ENCODE measurements at places on chromosomes 2 and 18.

DNA sequence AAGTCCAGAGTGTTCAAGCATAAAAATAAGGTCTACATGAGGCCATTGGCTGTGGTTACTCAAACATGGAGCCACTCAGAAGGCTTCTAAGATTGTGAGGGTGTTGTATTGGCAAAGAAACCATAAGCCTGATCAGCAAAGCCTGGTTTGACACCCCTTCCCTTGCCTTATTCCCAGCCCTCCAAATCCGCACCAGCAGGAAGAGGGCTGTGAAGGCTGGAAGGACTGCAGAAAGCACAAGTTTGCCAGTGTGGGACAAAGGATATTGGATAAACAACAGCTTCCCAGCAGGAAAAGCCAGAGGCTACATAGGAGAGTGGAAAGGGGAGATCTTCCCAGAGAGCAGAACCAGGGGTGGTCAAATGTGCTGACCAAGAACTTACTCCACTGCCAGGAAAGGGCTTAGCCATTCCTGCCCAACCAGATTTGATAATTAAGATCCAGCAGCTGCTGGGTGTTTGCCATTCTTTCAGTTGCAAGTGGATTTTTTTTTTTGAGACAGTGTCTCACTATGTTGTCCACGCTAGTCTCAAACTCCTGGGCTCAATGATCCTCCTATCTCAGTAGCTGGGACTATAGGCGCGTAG lies 1.5 kb upstream of the PRKAG3 start:
- H3K27me3 ChIP-seq = no peaks in the 10 kb centered on the region
- no peaks in the 10 kb centered on the region for H3K4me1 ChIP-seq
- H3K36me3 ChIP-seq = no peaks in the 10 kb centered on the region
- DNase-seq = no peak

DNA sequence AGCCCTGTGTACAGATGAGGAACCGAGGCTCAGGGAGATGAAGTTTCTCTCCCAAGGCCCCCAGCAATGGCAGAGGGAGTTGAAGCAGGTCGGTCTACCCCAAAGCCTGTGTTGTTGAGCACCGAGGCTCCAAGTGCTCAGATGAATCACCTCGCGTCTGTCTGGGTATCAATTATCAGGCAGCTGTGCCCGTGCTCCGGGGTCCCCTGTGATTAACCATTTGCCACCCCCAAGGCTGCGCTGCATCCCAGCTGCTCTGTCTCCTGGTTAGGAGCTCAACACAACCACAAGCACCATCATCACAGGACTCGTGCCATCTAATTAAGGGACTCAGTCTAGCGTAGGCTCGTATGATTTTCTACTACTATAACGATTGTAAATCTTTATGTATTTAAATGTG lies 27.1 kb downstream of the LIPG start:
- no peak overlapping the region for H3K4me3 ChIP-seq
- H3K36me3 ChIP-seq = no peaks in the 10 kb centered on the region
- no peak overlapping the region for H3K27ac ChIP-seq
- DNase-seq = no peak
- no peaks in the 10 kb centered on the region for H3K27me3 ChIP-seq

GRCh38 chr2:122988395-122989221 lies 1036.5 kb upstream of the CNTNAP5 start:
- H3K27me3 ChIP-seq = no peaks in the 10 kb centered on the region
- H3K4me3 ChIP-seq = no peak overlapping the region

DNA sequence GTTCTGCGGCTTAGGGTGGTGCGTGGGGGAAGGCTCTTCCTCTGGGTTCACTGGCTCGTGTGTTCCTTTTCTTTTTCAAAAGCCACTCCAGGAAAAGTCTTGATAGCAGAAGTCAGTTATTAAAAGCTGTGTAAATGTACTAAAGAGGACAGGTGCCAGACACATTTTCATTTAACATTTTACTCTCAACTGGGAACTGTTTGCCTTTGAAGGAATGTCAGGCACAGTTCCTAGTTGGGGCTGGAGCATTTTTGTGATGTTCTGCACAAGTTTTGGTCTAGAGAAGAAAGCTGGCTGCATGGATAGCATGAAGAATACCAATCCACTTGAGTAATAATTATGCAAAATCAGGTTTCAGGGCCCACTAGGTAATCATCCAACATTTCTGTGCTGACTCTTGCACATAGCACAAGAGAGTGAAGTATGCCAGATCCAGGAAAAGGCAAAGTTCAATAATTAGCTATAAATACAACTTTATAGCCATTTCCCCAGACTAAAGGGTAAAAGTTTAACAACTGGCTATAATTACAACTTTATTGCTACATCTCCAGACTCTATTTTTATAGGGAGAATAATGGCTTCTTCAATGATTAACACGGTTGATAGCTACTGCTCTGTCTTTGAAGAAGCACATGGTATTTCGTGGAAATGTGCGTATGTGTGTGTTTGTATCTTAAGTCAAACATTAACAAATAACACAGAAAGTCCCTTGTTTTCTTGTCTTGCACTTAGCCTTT lies 16.2 kb downstream of the SCYGR8 start:
- H3K36me3 ChIP-seq = no peaks in the 10 kb centered on the region
- H3K27ac ChIP-seq = no peak overlapping the region
- no peak overlapping the region for H3K4me3 ChIP-seq
- H3K4me1 ChIP-seq = peaks cover 8% of the 10 kb centered on the region

GRCh38 chr18:42442656-42443055 lies 487.6 kb downstream of the PIK3C3 start:
- no peaks in the 10 kb centered on the region for H3K27me3 ChIP-seq
- no peaks in the 10 kb centered on the region for H3K36me3 ChIP-seq
- no peak overlapping the region for H3K4me3 ChIP-seq
- H3K4me1 ChIP-seq = no peaks in the 10 kb centered on the region
- no peak for DNase-seq
- no peak overlapping the region for H3K27ac ChIP-seq

DNA sequence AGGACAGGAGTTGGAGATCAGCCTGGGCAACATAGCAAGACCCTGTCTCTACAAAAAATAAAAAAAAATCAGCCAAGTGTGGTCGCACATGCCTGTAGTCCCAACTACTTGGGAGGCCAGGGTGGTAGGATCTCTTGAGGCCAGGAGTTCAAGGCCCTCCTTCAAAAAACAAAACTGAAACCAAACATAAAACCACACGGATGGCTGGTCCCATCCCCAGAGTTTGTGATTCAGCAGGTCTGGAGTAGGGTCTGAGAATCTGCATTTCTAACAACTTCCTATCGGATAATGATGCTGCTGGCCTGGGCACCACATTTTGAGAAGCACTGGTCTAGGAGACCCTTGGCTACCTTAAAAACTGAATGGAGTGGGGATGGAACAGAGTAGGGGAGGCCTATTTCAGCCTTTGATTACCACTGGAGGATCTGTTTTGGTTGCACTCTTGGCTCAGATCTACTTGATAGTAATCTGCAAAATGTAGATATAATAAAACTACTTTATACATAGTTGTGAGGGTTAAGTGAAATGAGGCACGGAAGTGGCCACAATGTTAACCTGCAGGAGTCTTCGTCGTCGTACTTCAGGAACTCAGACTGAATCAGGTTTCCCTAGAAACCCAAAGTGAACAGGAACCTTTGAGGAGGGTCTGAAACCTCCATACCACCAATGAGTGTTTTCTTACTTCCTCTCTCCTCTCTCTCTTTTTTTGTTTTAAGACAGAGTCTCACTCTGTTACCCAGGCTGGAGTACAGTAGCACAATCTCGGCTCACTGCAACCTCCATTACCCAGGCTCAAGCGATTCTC lies 25.5 kb upstream of the NFE2L2 start:
- H3K4me3 ChIP-seq = no peak overlapping the region
- H3K36me3 ChIP-seq = no peaks in the 10 kb centered on the region
- H3K27ac ChIP-seq = no peak overlapping the region

- no peaks in the 10 kb centered on the region for H3K27me3 ChIP-seq
- no peak overlapping the region for H3K4me3 ChIP-seq
- no peak for DNase-seq
- H3K36me3 ChIP-seq = no peaks in the 10 kb centered on the region
- H3K4me1 ChIP-seq = no peaks in the 10 kb centered on the region
Measured at GRCh38 chr2:50853441-50853840, 178.5 kb downstream of the NRXN1 start.

- H3K27me3 ChIP-seq = no peaks in the 10 kb centered on the region
- no peaks in the 10 kb centered on the region for H3K36me3 ChIP-seq
- no peak overlapping the region for H3K27ac ChIP-seq
- no peaks in the 10 kb centered on the region for H3K4me1 ChIP-seq
Measured at GRCh38 chr2:178268435-178268834, 74.1 kb downstream of the OSBPL6 start.

GRCh38 chr2:198414976-198415375 lies 610.6 kb downstream of the PLCL1 start:
- no peaks in the 10 kb centered on the region for H3K36me3 ChIP-seq
- H3K4me1 ChIP-seq = no peaks in the 10 kb centered on the region
- no peak overlapping the region for H3K27ac ChIP-seq
- DNase-seq = no peak

DNA sequence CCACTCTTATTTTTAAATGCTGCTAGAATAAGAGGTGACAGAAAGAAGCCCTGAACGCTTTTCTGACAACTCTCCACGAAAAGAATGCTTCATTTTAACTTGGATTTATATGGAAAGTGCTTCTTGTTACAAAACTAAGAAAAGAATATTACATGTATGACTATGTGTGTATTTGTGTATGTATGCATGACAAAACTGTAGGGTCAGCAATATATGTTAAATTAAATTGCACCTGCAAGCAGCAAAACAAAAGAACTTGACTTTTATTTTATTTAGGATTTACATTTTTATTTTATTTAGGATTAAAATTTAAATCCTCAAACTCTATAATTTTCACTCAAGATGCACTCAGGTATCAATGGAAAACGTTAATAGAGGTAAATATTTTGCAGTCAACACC lies 187.1 kb downstream of the NR4A2 start:
- DNase-seq = no peak
- no peaks in the 10 kb centered on the region for H3K4me1 ChIP-seq
- no peaks in the 10 kb centered on the region for H3K27me3 ChIP-seq
- H3K27ac ChIP-seq = no peak overlapping the region
- H3K4me3 ChIP-seq = no peak overlapping the region
- no peaks in the 10 kb centered on the region for H3K36me3 ChIP-seq

- no peak overlapping the region for H3K27ac ChIP-seq
- H3K4me1 ChIP-seq = peaks cover 2% of the 10 kb centered on the region
- H3K4me3 ChIP-seq = no peak overlapping the region
- no peak for DNase-seq
Measured at GRCh38 chr2:235027558-235028214, 75.9 kb downstream of the SH3BP4 start.

DNA sequence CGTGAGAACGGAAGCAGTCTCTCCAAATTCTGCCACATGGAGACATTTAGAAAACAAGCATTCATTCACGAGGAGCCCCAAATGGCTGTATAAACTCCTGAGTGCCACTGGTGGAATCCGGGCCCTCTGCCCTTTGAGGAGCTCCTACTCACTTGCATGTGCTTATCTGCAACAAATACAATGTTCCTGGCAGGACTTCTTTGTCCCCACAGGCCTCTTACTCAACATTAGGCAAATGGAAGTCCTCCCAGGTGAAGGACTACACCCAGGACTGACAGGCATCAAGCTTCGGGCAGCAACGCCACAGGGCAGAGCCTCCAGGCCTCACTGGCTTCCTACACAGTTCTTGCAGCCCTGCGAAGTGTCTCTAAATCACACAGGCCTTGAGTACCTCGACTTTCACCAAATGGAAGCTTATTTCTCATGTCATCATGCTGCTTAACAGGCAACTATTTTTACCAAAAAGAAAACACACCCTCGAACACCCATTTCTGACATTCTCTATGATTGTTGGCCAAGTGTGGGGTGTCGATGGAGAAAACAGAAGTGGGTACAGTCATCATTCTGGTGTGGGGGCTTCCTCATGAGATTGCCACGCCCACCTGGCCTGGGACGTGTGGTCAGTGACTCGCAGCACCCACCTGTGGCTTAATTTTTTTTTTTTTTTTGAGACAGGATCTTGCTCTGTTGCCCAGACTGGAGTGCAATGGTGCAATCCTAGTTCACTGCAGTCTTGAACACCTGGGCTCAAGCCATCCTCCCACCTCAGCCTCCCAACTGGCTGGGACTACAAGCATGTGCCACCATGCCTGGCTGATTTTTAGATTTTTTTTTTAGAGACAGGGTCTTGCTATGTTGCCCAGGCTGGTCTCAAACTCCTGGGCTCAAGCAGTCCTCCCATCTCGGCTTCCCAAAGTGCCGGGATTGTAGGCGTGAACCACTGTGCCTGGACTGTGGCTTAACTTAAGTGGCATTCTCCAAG lies 186.8 kb upstream of the GLI2 start:
- H3K27ac ChIP-seq = no peak overlapping the region
- no peaks in the 10 kb centered on the region for H3K36me3 ChIP-seq
- peaks cover 10% of the 10 kb centered on the region for H3K4me1 ChIP-seq
- no peak for DNase-seq
- H3K27me3 ChIP-seq = no peaks in the 10 kb centered on the region

DNA sequence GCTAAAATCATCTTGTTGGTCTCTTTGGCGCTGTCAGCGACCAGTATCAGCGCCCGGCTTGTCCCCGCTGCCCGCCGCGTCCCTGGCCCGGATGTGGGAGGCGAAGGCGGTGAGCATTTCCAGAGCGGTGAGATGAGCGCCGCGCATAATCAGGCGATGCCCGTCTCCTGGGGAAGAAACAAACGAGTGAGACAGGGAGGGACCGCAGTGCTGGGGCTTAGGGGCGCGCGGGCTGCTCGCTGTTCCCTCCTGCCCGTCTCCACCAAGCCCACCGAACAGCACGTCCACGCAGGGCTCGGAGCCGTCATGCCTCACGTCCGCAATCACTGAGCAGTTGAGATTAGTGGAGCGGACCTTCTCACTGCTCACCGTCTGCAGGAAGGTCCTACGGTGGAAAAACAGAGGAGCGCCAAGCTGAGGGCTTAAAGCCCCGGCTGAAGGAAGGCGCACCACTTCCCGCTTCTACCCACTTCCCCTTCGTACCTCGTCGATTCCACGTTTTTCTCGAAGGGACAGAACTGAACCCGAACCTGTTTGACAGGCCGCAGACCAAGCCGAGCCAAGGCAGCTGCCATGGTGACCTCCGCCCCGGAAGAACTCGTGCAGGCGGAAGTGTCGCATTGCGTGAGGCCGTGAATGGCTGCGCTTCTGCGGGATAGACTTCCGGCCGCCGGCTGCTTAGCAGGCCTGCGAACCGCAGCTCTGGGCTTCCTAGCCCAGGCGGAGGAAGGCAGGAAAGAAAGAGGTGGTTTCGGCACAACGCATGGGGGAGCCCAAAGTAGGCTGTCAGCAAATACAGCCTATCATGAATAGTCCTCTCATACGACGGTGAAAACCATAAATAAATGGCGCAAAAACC lies at the start of gene MRPL53:
Gene MRPL53 (minus strand): TSS at position 595 of the 859 bp plus-strand sequence. CDS start 20 bp downstream, at position 575.
- DNase-seq = peak; percentile 97
- H3K27me3 ChIP-seq = no peaks in the 10 kb centered on the region
- peaks cover 24% of the 10 kb centered on the region for H3K36me3 ChIP-seq
- peaks cover 2% of the 10 kb centered on the region for H3K4me1 ChIP-seq
- H3K27ac ChIP-seq = peak within 1 kb of the TSS; percentile 92

- no peak for DNase-seq
- no peak overlapping the region for H3K4me3 ChIP-seq
- H3K27ac ChIP-seq = no peak overlapping the region
- no peaks in the 10 kb centered on the region for H3K36me3 ChIP-seq
Measured at GRCh38 chr2:163610817-163611556, 124.8 kb downstream of the FIGN start.
